ENCODE measurements at places on chromosomes 11 and 22.

DNA sequence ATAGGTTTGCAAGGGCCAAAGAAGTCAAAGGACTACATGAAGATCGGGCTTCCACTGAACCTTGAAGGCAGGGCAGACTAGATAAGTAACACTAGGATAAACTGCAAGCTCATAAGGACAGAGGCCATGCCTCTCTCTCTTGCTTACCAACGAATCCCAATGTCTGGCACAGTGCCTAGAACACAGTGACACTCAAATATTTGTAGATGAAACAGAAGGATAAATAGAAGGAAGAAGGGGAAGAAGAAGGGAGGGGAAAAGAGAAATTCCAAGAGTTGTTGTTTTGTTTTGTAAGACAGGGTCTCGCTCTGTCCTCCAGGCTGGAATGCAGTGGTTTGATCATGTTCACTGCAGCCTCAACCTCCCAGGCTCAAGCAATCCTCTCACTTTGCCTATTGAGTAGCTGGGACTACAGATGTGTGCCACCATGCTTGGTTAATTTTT is 26.9 kb downstream of the SIK3 start:
- no peak for DNase-seq

- no peak for DNase-seq
These were observed 19.2 kb downstream of the P2RX3 start for GRCh38 chr11:57357310-57357709.

- DNase-seq = no peak
These were observed 129.3 kb downstream of the BUD13 start for GRCh38 chr11:116643521-116643920.

DNA sequence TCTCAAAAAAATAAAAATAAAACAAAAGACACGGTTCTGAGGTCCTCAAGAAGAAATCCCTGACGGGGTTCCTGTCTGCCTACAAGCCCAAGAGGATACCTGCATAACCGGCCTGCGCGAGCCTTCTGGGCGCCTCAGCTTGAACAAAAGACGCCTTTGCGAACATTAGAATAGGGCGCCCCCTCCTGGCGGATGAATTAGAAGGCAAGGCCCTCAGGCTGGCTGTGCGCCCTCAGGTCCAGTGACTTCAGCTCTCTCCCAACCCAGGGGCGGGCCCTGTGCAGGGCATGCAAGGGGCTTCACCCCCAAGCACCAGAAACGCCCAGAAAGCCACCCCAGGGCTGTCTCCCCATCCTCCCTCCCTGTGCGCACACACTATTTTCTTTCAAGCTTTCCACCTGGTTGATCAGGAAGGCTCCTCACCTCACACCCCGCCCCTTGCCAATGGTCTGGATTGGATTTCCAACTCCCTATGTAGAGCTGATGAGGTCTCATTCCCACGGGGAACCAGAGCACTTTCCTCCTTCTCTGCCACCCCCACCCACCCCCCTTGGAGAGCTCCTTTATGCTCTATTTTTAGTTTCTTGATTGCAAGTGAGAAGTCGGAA is 273.3 kb downstream of the BUD13 start:
- DNase-seq = no peak

DNA sequence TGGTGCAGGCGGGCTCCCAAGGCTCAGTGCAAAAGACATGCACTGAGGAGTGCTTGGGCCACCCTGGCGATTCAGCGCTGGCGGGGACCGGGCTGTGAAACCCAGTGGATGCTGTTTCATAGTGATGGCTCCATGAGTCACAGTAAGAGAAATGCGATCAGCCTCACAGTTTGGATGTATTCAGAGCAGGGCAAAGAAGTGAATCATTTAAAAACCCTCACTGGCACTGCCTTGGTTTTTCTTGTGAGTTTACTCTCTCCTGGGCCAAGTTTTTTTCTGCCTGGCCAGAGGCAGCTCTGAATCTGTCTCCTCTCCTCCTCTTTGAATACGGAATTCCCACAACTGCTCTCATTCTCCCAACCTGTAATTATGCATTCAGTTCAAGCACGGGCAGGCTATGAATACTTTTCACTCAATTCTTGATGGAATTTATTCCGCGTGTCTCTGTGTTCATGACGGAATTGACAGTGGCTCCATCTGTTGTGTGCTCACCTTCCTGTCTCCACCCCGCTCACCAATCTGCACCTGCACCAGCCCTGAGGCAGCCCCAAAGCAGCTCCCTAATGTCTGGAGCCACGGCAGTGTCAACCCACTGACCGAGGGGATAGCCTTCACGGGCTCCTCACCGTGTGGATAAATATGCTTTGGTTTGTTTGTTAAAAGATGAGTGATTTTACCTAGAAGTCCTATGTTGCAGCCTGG is 14.9 kb downstream of the ADAMTS8 start:
- DNase-seq = no peak

DNA sequence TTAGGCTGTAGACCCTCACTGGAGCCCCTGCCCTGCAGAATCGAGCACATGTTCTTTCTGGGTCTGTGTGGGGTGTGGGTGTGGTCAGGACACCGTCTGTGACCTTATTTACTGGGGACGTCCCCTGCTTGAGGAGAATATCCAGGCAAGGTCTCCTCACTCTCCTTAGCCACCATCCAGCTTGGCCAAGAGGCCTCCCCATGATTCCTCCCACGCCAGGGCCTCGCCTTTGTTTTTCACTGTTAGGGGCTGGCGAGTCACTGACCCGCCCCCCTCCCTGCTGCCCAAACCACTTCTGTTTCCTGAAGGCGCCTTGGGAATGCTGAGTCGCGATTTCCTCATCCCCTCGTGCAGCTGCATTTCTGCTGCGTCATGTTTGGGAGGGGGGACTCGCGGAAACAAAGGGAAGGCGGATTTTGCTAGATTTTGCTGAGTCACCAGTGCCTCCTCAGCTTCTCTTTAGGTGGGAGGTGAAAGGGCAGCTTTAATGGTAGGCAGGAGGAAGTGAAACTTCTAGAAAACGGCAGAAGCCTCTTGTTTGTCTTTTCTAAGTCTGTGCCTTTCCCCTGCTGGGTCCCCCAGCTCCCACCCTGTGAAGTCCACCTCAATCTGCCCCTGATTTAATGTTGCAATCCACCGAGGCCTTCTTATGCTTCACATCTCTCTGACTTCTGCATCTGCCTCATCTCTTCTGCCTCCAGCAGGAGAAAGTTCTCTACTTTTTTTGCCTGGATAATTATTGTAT is 4.0 kb upstream of the HMOX1 start:
- no peak for DNase-seq

- no peak for DNase-seq
These were observed 625 bp downstream of the EIF3D start for GRCh38 chr22:36528341-36528740.

- DNase-seq = no peak
These were observed 434.7 kb downstream of the TBC1D22A start for GRCh38 chr22:47196881-47197772.

- no peak for DNase-seq
These were observed 37.7 kb upstream of the LRRC55 start for GRCh38 chr11:57144075-57144474.

GRCh38 chr22:24928322-24928721 is 18.2 kb downstream of the LHFPL7 start:
- no peak for DNase-seq

DNA sequence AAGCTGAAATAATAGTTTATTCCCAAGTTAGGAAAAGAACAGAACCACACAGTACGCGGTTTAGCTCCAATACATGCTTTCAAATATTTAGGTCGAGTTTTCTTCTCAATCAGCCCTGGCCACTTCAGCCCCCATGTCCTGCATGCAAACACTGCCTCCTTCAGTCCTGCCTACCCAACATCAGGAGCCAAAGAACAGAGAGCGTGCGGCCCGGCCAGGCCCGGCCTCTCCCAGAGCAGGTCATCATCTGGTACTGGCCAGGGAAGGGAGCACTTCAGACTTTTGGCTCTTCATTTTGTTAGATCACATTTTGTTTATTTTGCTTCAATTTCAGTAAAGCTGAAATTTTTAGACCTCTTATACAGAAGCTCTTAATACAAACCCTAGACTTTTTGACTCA is 6.7 kb downstream of the BRD1 start:
- no peak for DNase-seq

DNA sequence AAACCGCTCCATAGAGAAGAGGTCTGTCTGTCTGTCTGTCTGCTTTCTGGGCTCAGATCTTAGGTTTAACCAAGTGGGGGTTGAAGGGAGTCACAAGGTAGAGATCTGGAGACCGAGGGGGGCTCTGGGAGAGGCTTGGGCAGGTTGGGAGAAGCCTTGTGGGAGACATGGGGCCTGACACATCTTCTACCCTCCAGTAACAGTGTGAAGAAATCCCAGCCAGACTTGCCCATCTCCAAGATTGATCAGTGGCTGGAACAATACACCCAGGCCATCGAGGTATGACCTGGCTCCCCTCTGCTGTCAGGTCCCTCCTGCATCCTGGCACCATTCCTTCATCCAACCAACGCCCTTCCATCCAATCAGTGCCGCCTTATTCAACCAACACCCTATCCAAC is 7.4 kb downstream of the PRR33 start:
- DNase-seq = no peak

DNA sequence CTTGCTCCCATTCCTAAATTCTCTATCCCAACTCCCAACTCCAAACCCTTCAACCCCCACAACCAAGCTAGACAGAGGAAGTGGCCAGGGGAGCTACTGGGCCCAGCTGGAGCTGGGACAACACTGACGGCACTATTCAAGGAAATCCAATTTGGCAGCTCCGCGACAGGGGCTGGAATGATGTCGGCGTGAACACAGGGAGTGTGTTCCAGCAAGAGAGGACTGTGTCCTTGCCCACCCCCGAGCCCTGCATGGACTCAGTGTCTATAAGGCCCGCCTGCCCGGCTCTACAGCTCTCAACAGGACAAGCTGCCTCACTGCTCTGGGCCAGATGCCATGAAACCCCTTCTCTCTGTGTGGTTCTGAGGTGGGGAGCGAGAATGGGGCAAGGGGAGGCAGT is 11.3 kb downstream of the PCSK7 start:
- DNase-seq = no peak

GRCh38 chr22:44195189-44195871 is 14.6 kb downstream of the PARVG start:
- DNase-seq = no peak

DNA sequence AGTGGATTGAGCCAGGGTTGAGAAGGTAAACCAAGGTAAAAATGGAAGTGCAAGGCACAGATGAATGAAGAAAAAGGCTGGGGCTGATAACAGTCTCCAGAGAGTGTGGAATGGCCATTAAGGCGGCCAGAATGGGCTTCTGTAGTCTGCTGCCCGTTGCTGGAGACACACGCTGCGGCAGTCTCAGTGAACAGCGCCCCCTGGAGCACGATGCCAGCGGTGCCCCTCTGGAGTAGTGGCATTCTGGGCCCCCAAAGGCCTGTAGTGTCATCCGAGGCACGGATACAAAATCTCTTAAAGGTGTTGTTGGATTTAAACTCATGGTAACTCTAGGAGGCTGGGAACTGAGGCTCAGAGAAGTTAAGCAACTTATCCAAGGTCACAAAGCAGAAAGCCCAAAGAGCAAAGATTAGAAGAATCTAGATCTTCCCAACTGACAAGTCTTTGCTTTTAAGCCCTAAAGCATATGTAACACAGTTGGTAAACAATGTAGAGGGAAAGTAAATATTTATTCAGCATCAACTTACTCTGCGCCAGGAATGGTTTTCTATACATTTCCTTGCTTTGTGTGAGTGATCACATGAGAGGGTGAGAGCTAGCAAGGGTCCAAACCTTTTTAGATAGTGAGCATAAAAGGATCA is 18.2 kb downstream of the KCNJ1 start:
- DNase-seq = peak; percentile 58

DNA sequence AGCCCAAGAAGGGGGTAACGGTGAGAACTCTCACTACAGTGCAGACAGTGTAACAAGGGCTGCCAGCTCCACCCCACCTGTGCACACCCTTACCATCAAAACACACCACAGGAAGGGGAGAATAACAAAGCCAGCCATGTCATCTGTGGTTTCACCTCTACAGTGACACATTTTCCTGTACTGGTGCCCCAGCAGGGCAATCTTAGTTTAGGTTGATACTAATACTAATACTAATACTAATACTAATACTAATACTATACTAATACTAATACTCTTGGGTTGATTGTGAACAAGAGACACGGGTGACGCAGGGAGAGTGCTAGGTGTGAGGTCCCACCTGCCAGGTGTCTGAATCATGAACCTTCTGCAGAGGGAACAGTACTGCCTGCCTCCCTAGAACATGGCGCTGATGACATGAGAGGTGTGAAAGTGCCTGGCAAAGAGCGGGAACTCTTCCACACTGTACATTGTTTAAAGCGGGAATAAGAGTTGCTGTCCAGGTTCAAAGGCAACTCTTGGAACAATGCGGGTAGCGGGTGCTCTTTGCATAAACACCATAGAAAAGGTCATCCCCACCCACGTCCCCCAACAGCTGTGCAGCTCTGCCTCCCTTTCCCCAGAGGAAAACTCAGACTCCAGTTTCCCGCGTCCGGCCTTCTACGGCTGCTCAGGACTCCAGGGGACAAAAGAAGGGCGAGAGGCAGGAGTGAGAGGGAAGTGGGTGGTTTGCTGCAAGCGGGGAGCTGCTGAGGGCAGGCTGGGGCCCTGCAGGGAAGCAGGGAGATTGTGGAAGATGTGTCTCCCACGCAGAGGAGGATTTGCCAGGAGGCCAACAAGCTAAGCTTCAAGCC is 25.0 kb upstream of the TMPRSS4 start:
- peak; percentile 74 for DNase-seq

- DNase-seq = no peak
These were observed 1127.4 kb upstream of the CCDC90B start for GRCh38 chr11:84413549-84413948.

- no peak for DNase-seq
These were observed 54.1 kb upstream of the SOX6 start for GRCh38 chr11:16410479-16410878.

GRCh38 chr11:35304386-35304775 is 115.0 kb downstream of the SLC1A2 start:
- no peak for DNase-seq

GRCh38 chr22:43409046-43409445 is 2.8 kb upstream of the MPPED1 start:
- no peak for DNase-seq

DNA sequence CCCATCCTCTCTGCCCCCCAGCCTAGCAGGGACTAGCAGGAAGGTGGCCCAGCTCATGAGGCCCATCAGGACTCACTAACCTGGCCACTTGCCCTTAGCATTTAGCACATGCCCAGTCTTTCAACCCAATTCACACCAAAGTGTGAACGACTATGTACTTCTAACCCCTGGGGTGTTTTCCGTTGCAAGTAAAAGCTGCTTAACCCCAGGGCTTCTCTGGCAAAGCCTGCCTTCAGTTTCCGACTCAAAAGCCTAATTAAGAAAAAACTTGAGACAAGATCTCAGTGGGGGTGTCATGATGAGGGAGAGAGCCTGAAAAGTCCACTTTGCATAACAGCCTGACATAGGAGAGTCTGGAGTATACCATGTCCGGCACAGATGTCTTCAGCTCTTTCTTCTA is 347.8 kb downstream of the MN1 start:
- no peak for DNase-seq

Data from effector CD4-positive, alpha-beta T cell (primary cell).